Naive B cell (primary cell): ENCODE measurements at places on chromosomes 1 and 21.

GRCh38 chr1:117473063-117473462 lies 105.8 kb downstream of the MAN1A2 start:
- DNase-seq = no peak

DNA sequence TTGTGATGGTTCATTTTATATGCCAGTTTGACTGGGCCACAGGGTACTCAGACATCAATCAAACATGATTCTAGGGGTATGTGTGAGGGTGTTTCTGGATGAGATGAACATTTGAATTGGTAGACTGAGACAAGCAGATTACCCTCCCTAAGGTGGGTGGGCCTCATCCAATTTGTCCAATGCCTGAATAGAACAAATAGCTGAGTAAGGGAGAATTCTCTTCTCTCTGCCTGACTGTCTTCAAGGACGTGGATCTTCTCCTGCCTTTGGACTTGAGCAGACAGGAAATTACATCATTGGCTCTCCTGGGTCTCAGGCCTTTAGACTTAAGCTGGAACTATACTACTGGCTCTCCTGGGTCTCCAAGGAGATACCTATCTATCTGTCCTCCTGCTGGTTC lies 64.4 kb downstream of the SUSD4 start:
- no peak for DNase-seq

DNA sequence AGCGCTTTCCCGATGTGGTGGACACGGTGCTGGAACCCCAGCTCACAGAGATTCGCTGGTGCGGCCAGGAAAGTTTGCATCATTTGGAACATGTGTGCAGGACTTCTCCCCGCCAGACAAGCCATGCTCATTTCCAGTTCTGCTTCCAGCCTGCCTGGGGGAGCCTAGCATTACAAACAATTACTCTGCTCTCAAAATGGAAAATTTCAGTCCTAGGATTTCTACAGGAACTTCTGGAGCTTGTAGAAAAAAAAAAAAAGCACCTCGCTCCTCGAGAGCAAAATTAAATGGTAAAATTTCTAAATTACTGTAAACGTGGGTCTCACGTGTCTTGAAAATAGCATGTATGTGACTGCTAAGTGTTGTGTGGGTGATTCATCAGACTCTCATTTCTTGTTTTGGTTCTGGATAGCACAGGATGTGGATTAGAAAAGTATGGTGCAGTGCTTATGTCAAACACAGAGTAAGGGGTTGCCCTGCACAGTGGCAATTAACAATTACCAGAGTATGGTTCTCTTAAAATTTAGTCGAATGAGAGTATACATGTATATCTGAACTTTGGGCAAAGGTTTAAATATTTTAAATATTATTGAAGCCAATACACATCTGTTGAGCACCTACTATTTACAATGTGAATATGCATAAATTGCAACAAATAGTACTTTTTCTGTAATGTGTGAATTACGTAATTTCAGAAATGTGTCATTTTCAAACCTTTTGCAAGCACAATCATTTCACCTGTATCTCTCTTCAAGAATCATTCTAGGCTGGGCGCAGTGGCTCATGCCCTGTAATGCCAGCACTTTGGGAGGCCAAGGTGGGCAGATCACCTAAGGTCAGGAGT lies 61.8 kb upstream of the PTGFRN start:
- DNase-seq = no peak

GRCh38 chr1:192726820-192727504 lies 81.9 kb upstream of the RGS2 start:
- no peak for DNase-seq

- DNase-seq = no peak
Observed at GRCh38 chr1:85992791-85993190, 163.8 kb downstream of the COL24A1 start.

GRCh38 chr1:101366513-101367215 lies 129.8 kb downstream of the S1PR1 start:
- no peak for DNase-seq

GRCh38 chr1:25447547-25447946 lies 16.9 kb downstream of the MACO1 start:
- DNase-seq = no peak

- DNase-seq = no peak
Observed at GRCh38 chr1:32924881-32925344, 23.7 kb upstream of the TMEM54 start.

- no peak for DNase-seq
Observed at GRCh38 chr21:35428937-35429336, 379.8 kb upstream of the RUNX1 start.

GRCh38 chr1:171494076-171494475 lies 8.7 kb downstream of the PRRC2C start:
- no peak for DNase-seq

- DNase-seq = no peak
Observed at GRCh38 chr1:180505732-180506335, 3.5 kb upstream of the ACBD6 start.

- no peak for DNase-seq
Observed at GRCh38 chr1:156571261-156571852, 1.0 kb downstream of the IQGAP3 start.

DNA sequence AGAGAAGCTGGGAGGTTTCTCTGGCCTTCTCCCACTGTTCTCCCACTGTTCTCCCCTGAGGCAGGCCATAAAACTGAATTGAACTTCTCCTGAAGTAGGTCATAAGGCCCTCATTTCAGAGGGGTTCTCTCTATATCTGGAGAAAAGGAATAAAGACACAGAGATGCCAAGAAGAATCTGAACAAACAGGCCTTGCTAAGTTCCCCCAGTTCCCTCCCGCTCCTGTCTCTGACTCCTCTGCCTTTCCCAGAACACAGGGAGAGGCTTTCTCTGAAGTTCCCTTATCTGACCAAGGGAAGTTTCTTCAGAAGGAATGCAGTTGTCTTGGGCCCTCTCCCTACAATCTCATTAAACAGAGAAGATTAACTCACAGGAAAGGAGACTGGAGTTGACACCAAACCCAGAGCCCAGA lies 83.4 kb downstream of the SLC16A1 start:
- DNase-seq = no peak

DNA sequence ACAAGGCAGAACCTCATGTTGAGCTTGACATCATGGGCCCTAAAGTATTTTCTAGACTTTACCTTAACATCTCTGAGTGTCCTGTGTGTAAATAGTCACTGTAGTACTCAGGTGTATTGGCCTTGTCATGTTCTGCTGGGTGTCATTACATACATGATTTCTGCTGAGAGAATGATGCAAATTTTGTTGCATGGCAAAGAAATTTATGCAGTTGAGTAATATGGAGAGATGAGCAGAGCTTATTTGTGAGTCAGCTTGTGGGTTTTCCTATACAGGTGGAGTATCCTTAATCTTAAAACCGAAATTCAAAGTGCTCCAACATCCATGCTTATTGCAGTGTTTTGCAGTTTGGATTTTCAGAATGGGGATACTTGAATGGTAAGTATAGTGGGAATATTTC lies 36.6 kb downstream of the RGL1 start:
- no peak for DNase-seq

- no peak for DNase-seq
Observed at GRCh38 chr21:32351428-32351827, 41.4 kb downstream of the URB1 start.

- DNase-seq = peak; percentile 78
Observed at GRCh38 chr1:209755926-209756614, at the start of gene TRAF3IP3. TRAF3IP3 (plus strand) TSS chr1:209756053; CDS start chr1:209760040, 3,987 bp downstream.

- no peak for DNase-seq
Observed at GRCh38 chr1:227489572-227489971, 73.8 kb upstream of the ZNF678 start.

GRCh38 chr1:158119976-158120653 lies 60.6 kb upstream of the CD1D start:
- DNase-seq = no peak

GRCh38 chr1:33151116-33151515 lies 30.7 kb downstream of the TRIM62 start:
- DNase-seq = no peak
